ENCODE measurements at places on chromosomes 2 and 18.

DNA sequence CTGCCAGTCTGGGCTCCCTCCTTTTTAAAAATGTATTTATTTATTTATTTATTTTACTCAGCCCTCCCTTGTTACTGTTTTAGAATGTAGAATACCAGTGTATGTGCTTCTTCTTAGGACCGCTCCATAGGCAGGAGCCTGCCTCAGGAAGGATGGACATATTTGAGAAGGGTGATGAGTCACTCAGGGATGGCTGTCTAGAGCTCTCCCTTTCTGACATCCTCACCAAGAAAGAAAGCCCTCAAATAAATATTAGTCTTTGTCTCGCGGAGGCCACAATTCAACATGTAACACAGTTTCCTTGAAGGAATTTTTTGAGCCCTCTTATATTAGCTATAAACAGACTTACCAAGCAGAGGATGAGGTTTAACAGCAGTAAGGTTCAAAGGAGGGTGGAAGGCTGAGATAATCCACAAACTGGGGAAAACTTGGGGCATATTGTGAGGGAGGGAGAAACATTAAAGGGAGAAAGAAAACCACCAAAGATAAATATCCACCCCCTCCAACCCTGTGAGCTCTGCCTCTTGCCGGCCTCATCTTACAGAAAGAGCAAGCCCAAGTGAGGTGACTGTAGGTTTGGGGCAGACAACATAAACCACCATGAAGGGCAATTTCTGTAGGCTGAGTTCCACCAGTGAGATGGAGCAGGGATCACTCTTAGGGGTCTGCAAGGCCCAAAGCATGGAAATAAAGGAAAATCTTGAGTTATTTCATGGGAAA, 163.4 kb downstream of the LRRTM1 start:
- DNase-seq = no peak

GRCh38 chr2:100292022-100292580, 30.2 kb downstream of the LONRF2 start:
- peak; percentile 23 for DNase-seq

DNA sequence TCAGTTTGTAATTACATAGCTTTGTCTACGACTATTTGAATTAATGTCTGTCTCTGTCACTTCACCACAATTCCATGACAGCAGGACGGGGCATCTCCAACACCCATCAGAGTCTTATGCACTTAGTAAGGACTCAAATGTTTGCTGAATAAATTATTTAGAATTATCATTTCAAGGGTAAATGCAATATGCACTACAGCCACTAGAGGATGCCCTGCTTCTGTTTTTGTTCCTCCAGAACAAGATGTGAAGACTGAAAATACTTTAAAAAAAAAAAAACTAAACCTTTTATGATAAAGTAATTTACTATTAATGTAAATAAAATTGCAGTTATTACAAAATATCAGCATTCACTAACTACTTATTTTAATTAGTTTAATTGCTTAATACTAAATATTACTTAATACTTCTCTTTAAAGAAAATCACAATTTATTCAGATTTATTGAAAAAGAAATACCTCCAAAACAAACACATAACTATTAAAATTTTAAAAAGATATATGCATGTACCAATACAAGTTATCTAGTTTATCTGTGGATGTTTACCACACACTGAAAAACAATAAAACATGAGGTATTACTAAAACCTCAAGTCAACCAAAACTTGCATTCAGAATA, 3.2 kb downstream of the PIGN start:
- DNase-seq = no peak

DNA sequence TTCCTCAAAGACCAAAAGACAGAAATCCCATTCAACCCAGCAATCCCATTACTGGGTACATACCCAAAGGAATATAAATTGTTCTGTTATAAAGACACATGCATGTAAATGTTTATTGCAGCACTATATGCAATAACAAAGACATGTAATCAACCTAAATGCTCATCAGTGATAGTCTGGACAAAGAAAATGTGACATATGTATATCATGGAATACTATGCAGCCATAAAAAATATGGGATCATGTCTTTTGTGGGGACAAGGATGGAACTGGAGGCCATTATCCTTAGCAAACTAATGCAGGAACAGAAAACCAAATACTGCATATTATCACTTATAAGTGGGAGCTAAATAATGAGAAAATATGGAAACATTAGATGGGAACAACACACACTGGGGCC, 2.7 kb upstream of the HNMT start:
- no peak for DNase-seq

- no peak for DNase-seq
These were observed 96.8 kb upstream of the CDC42EP3 start for GRCh38 chr2:37767959-37768925.

DNA sequence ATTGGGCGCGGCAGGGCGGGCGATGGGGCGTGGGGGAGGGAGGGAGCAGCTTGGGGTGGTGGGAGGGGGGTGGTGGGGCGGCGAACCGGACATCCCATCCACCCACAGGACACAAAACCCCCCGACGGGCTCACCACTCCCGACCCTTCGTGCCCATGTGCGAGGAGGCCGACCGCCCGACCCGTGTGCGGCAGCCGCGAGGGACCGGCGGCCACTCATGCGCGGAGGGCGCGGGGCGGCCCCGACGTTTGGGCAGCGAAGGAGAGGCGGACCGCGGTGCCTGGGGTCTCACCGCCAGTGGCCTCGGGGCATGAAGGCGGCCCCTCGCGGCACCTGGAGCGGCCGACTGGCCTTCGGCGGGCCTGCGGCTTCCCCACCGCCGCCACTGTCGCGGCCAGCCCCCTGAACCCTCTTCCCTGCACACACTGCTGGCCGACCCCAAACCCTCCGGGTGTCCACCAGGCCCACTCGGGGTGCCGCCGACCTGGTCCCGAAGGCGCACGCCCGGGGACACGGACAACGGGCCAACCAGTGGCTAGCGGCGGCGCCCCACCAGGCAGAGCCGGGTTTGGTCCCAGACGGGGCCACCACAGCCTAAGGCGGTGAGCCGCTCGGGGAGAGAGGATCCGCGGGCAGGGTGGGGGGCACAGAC, 94.6 kb upstream of the ANKRD30BL start:
- DNase-seq = no peak

- DNase-seq = no peak
These were observed 439.2 kb downstream of the PIK3C3 start for GRCh38 chr18:42394238-42394637.

All from thymus (tissue), 14 donors.